ENCODE measurements at places on chromosomes 11 and 22. TPM values are rescaled to one million over a fixed set of nuclear protein-coding genes. Genes with fewer than 3 reads are reported as not detected.

PMM1 gene
- total RNA-seq: 29.4 TPM

OR10AG1 gene
- total RNA-seq: not detected

- H3K4me3 ChIP-seq: no peak overlapping the region
- H3K36me3 ChIP-seq: no peaks in the 10 kb centered on the region
Observed at GRCh38 chr11:61524963-61525587, 16.5 kb downstream of the LRRC10B start.

- 0 out of 2 replicates have a peak, but pooled peaks cover 3% of the 10 kb centered on the region for H3K4me1 ChIP-seq
- no peaks in the 10 kb centered on the region for H3K36me3 ChIP-seq
- H3K27ac ChIP-seq: no peak overlapping the region
- no peak overlapping the region for H3K4me3 ChIP-seq
- peak; percentile 46 for DNase-seq
- H3K27me3 ChIP-seq: peaks cover 17% of the 10 kb centered on the region
Observed at GRCh38 chr11:114081641-114082414, 22.3 kb downstream of the ZBTB16 start.

DNA sequence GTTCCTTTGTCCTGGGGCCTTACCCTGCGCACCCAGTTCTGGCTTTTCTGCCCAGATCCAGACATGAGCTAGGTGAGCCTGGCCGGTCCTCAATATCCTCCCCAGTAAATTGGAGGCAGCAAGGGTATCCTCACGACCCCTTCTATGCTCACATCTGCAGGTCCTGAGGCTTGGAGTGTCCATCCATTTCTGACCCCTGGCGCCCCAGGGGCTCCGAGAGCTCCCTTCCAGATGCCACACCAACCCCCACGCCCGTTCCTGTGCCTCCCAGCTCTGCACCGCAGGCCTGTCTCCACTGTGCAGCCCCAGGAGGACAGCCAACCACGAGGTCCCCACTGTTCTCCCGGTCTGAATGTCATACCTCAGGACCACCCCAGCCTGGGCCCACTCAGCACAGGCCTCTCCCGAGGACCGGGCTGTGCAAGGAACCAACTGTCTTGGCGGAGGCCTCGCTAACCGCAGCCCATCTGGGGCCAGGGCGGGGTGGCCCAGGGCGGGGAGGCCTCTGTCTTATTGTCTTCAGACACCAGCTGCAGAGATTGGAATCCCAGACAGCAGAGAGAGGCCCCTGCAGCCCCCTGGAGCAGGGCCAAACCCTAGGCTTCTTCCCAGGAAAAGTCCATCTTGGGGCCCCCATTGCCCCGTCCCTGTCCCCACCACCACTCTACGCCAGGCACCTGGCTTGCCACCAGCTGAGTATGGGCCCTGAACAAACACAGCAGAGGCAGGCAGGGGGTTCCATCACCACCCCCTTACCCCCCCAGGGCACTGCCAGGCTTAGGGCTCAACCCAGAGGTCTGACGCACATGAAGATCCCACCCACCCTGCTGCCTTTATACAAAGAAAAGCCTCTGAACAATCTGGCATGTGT lies 39.3 kb downstream of the ALX4 start:
- H3K27ac ChIP-seq: no peak overlapping the region
- no peaks in the 10 kb centered on the region for H3K4me1 ChIP-seq
- H3K4me3 ChIP-seq: no peak overlapping the region
- H3K27me3 ChIP-seq: no peaks in the 10 kb centered on the region
- DNase-seq: no peak
